ENCODE measurements at places on chromosomes 3 and 15.
A peak's percentile ranks its signal among the peaks of the same experiment; 100 is the strongest.

GRCh38 chr3:191502583-191502982 lies 41.6 kb downstream of the PYDC2 start:
- DNase-seq = peak; percentile 66

DNA sequence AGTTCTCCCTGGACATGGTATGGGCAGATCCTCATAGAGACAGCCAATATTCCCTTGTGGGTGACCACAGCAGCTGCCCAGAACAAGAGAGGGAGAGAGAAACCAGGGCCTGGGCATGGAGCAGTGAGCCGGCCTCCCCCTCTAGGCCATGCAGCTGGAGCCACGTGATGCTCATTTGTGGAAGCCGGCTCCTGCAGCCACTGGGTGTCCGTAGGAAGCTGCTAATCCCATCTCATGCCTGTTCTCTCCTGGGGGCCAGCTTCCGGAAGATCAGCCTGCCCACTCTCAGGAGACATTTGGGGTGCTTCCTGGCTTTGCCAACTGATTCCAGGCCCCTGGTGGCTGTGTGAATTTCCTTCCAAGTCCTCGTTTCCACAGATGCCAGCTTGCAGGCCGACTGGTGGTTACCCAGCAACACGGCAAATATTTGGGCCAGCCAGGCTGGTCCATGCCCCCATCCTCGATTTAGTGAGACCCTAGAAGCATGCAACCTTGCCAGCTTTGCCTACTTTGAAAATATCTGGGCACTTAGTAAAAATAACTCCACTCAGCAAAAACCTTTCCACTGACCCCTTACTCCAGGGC lies 55.3 kb downstream of the LINGO1 start:
- no peak for DNase-seq

DNA sequence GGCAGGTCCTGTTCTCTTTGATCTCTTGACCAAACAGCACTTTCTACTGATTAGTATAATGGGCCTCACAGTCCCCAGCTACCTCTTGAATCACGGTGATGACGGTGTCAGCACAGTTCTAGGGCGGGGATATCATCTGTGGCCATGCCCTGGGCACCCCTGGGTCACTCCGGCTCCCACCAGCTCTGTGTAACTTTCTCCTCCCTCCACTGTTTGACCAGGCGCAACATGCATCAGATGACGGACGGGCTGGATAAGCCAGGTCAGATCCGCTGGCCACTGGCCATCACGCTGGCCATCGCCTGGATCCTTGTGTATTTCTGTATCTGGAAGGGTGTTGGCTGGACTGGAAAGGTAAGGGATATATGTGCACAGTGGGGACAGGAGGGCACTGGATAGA lies 29.6 kb downstream of the SLC6A1 start:
- no peak for DNase-seq

GRCh38 chr3:53841296-53841695 lies 4.9 kb downstream of the CHDH start:
- DNase-seq = peak; percentile 17

- DNase-seq = peak; percentile 94
Measured at GRCh38 chr15:82046666-82047452, 1.0 kb upstream of the MEX3B start.

- DNase-seq = no peak
Measured at GRCh38 chr3:25007974-25008658, 419.9 kb upstream of the RARB start.

DNA sequence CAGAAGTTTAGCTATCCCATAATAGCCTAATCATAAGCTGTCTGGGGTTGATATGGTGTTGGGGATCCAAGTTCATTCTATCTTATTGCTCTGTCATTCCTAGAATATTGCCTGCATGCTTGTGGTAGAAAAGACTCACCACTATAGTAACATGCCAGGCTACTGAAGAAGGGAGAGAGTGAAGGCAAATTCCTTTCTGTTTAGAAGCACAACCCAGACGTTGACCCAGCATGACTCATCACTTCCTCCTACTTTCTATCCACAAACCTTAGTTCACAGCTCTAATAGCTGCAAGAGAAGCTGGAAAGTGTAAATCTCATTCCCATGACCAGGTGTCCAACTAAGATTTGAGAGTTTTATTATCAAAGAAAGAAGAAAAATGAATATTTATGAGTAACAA lies 57.8 kb upstream of the NMD3 start:
- no peak for DNase-seq

DNA sequence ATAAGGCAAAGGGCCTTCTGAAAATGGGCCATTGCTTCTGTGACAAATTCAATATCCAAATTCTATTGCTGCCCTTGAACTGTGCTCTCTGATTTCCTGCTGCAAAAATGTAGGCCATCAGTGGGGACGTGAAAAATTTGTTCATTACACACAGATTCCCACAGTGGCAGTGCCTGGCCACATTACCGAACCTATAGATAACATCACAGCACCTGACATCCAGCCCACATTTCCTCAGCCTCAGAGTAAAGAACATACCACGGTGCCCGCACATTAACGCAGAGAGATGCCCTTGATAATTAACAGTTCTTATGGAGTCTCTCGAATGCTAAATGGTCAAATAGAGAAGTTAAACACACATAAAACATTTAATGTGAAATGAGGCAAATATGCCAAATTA lies 931.6 kb upstream of the CFAP20DC start:
- peak; percentile 13 for DNase-seq

- no peak for DNase-seq
Measured at GRCh38 chr3:171145798-171146197, 119.3 kb upstream of the SLC2A2 start.

DNA sequence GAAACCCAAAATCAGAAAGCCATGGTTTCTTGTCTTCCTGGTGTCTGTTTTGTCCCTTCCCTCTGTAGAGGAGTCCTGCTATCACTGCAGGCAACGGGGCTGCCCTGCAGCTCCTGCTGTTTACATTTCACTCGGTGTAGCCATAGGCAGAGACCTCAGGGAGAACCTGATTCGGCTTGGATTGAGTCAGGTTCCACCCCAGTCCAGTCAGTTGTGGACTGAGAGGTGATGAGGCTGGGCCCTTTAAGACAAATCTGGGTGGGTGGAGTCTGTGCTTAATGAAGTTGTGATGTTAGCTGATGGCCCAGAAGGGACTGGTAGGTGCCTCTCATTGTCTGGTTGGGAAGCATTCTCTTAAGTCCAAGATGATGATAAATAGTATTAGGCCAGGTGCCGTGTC lies 35.7 kb downstream of the FLNB start:
- no peak for DNase-seq

- no peak for DNase-seq
Measured at GRCh38 chr3:13529196-13530112, 19.5 kb upstream of the FBLN2 start.

GRCh38 chr15:41915255-41915994 lies 21.6 kb upstream of the SPTBN5 start:
- no peak for DNase-seq

GRCh38 chr3:26562021-26562768 lies 60.4 kb upstream of the LRRC3B start:
- no peak for DNase-seq

DNA sequence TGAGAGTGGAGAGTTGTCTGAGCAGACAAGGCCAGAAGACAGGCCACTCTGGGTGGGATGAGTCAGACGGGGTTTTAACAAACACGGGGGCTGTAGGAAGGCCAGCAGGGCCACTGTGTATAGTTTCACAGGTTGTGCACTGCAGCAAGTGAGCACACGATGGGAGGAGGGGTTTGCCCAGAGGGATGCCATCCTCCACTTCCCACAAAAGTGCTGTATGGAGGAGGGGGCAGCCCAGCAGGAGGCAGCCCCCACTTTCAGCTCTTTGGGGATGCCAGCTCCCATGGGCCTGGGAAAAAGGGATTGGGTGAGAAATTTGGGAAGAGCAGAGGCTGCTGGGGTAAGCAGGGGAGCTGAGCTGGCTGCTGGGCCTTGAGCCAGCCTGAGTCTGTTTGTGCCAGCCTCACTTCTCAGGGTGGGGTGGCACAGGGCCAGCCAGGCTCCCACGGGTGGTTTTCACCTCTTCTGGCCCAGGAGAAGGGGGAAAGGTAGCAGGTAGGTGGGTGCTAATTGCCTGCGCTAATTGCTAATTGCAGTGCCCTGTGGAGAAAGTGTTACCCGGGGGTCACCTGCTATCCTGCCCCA lies 6.7 kb downstream of the ZBTB47 start:
- no peak for DNase-seq

DNA sequence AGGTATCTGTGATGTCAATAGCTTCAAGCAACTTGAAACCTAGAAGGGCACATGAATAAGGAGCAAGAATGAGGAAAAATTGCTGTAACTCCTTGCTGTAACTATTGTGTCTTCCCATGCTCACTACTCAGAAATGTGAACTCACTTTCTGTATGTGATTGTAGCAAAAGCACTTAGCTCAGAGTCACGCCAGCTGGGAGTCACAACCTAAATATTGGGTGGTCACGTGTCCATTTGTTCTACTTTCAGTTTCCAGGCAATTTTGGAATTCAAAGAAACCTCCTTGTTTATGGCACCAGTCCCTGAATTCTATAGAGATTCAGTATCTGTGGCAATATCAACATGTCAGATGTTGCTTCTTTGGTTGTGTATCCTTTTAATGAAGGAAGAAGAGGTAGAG lies 241.6 kb upstream of the AZI2 start:
- no peak for DNase-seq

DNA sequence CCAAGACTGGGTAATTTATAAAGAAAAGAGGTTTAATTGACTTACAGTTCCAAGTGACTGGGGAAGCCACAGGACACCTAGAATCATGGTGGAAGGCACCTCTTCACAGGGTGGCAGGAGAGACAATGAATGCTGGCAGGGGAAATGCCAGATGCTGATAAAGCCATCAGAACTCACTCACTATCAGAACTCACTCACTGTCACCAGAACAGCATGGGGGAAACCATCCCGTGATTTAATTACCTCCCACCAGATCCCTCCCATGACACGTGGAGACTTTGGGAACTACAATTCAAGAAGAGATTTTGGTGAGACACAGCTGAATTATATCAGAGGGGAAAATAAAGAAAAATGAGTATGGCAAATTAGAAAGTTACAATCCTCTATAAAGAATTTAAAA lies 310.9 kb downstream of the BCHE start:
- no peak for DNase-seq

DNA sequence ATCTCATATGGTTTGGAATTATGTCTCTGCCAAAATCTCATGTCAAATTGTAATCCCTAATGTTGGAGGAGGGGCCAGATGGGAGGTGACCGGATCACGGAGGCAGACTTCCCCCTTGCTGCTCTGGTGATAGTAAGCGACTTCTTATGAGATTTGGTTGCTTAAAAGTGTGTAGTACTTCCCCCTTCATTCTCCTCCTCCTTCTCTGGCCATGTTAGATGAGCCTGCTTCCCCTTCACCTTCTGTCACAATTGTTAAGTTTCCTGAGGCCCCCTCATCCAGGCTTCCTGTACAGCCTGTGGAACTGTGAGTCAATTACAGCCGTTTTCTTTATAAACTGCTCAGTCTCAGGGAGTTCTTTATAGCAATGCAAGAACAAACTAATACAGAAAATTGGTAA lies 51.1 kb downstream of the NEDD4 start:
- DNase-seq = no peak

- DNase-seq = no peak
Measured at GRCh38 chr3:130429713-130430023, 84.2 kb downstream of the COL6A5 start.

DNA sequence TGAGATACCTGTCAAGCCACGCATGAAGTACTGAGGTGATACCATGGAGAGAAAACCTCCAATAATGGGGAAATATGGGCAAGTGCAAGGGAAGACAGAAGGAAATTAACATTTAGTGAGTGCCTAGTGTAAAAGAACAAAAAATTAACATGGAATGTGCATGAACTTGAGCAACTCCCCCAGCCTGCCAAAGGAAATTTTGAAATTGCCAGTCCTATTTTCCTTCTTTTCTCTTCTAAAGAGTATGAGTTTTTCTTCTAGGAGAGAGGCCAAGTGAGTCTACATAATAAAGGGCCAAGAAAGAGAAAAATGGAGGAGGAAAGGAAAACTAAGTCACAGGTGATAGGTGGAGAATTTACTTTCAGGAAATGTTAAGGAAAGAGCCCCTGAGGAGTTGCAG lies 602.4 kb upstream of the MDFIC2 start:
- no peak for DNase-seq

DNA sequence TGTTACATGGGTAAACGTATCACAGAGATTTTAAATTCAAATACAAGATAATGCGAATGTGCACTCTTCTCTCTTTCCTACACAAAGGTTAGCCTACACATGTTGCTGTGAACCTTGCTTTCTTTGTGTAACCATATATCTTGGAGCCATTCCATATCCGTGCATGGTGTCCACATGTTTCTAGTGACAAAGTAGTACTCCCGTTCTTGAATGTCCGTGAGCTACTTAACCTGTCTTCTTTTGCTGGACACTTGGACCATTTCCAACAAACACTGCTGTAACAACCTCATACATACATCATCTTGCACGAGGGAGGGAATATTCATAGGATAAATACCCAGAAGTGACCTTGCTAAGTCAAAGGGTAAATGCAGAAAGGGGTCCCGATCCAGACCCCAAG lies 75.0 kb downstream of the STRIT1 start:
- DNase-seq = no peak

GRCh38 chr15:83837945-83838571 lies 184.1 kb downstream of the ADAMTSL3 start:
- DNase-seq = peak; percentile 23

- DNase-seq = no peak
Measured at GRCh38 chr3:117837391-117837790, 1127.8 kb downstream of the TUSC7 start.

DNA sequence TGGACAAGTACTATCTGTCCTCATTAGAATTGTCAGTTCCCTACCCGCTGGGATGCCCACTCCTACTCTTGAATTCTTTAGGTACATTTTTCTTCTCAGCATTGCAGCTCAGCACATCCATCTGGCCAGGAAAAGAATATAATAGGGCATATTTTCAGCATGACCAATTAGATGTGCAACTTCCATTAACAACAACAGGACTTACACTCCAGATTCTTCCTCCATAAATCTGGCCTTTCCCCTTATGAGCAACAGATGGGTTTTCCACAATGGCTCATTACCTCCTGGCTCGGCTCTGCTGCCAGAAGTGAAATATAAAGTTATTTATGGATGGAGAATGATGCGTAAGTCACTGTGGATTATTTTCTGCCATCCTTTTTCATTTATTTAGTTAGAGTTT lies 443.8 kb upstream of the TGFBR2 start:
- no peak for DNase-seq

DNA sequence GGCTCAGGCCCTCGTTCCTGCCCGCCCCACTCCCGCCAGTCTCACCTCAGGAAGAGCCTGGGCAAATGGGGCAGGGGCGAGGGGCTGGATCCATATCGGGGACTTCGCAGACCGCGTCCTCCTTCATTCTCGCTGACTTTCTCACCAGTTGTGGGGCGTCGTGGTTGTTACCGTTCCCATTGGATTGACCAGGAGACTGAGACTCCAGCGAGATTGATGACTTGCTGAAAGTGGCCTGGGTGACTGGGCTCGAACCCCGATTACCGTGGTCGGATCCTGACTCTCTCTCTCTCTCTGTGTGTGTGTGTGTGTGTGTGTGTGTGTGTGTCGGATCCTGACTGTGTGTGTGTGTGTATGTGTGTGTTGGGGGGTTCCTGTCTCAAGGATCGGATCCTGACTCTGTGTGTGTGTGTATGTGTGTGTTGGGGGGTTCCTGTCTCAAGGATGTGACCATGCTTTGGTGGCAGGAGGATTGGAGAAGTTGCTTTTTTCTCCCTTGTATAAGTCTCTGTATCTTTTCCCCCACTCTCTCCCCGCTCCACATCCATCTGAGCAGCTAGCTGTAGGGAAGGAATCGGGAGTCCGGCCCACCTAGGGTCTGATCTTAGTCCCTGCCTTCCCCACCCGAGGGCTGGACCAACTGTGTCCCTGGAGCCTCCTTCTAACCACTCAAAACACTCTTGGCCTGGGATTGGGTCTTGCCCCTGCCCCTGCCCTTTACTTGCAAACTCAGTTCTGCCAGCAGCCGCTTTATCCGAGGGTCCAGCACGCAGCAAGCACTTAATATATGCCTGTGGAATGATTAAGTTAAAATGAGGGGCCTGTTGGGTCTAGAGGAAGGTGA lies 603 bp downstream of the PLEKHO2 start:
- no peak for DNase-seq
